ENCODE measurements at places on chromosomes 16 and 17.

- DNase-seq, result no peak
These were observed 189.4 kb upstream of the CDH8 start for GRCh38 chr16:62225675-62226074.

GRCh38 chr17:4446326-4447071, 12.8 kb downstream of the SPNS3 start:
- no peak for DNase-seq

DNA sequence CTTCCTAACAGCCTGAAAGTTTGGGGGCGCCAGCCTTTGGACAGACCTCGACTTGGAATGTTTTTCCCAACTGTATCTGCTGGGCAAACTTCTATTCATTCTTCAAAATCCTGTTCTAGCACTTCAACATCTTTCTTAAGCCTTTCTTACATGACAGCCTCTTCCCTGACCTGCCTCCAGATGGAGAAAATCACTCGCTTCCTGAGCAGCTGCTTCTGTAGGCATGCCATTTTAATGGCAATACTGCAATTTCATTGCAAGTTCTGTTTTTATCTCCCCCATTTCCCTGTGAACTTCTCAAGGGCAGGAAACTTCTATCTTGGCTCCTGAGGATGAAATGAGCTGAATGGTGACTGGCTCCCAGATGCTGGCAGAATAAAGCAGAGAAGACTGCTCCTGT, 128.8 kb upstream of the ASIC2 start:
- no peak for DNase-seq

- DNase-seq, result peak; percentile 18
These were observed 2.7 kb upstream of the TMIGD1 start for GRCh38 chr17:30336369-30337171.

DNA sequence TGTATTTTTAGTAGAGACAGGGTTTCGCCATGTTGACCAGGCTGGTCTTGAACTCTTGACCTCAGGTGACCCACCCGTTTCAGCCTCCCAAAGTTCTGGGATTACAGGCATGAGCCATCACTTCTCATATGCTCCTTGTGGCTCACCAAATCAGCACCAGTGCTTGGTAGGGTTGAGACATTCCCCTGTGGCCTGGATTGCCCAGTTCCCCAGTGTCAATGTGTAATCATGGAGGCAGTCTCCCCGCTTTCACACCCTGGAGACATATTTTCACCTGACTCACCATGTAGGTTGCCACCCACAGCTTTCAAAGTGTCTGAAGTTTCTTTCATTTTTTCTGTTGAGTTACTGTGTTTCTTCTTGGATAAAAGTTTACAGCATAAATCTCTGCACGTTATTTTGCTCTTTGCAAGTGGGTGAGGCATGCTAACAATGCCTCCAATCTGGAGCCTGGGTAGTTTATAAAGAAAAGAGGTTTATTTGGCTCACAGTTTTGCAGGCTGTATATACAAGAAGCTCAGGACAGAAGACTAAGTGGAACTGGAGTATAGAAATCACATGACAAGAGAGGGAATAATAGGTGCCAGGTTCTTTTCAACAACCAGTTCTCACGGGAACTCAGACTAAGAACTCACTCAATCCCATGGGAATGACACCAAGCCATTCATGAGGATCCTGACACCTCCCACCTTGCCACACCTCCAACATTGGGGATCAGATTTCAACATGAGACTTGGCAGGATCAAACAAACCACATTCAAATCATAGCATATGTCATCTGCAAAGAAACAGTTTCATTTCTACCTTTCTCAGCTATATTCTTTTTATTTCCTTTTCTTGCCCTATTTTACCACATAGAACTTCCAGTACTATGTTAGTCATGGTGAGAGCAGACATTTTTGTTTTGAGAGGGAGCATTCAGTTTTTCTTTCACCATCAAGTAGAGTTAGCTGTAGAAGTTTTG, 113.2 kb downstream of the PHKB start:
- DNase-seq, result no peak

All from D721Med (cell line).